Vagina (tissue), 2 donors: ENCODE measurements at places on chromosomes 6 and 20.

GRCh38 chr6:44621846-44622245, 234.3 kb downstream of the CDC5L start:
- no peaks in the 10 kb centered on the region for H3K27me3 ChIP-seq
- DNase-seq, result no peak
- no peak overlapping the region for H3K27ac ChIP-seq
- no peaks in the 10 kb centered on the region for H3K4me1 ChIP-seq

GRCh38 chr6:150606168-150606591, 6.5 kb downstream of the PLEKHG1 start:
- no peaks in the 10 kb centered on the region for H3K36me3 ChIP-seq
- no peaks in the 10 kb centered on the region for H3K27me3 ChIP-seq
- no peak overlapping the region for H3K27ac ChIP-seq
- H3K4me1 ChIP-seq, result peaks cover 13% of the 10 kb centered on the region
- no peak for DNase-seq
- H3K4me3 ChIP-seq, result no peak overlapping the region

GRCh38 chr6:39904946-39905639, 29.2 kb downstream of the MOCS1 start:
- no peak overlapping the region for H3K4me3 ChIP-seq
- H3K36me3 ChIP-seq, result no peaks in the 10 kb centered on the region
- H3K4me1 ChIP-seq, result no peaks in the 10 kb centered on the region
- no peak for DNase-seq

- no peaks in the 10 kb centered on the region for H3K36me3 ChIP-seq
- no peak for DNase-seq
- H3K27ac ChIP-seq, result peak within 1 kb of the TSS; percentile 71
- no peaks in the 10 kb centered on the region for H3K27me3 ChIP-seq
Observed at GRCh38 chr6:35297601-35298481, at the start of gene DEF6. Gene DEF6, plus strand, starts transcription at chr6:35297818. Its CDS starts 39 bp downstream, at chr6:35297857.

GRCh38 chr6:14728396-14729024, 517.4 kb upstream of the JARID2 start:
- H3K27me3 ChIP-seq, result no peaks in the 10 kb centered on the region
- no peak overlapping the region for H3K4me3 ChIP-seq
- peak overlapping the region; percentile 32 for H3K27ac ChIP-seq
- no peaks in the 10 kb centered on the region for H3K36me3 ChIP-seq
- no peak for DNase-seq

GRCh38 chr6:63660757-63661156, 25.2 kb downstream of the PHF3 start:
- no peak for DNase-seq
- no peaks in the 10 kb centered on the region for H3K27me3 ChIP-seq
- no peak overlapping the region for H3K4me3 ChIP-seq
- no peak overlapping the region for H3K27ac ChIP-seq
- H3K36me3 ChIP-seq, result no peaks in the 10 kb centered on the region

DNA sequence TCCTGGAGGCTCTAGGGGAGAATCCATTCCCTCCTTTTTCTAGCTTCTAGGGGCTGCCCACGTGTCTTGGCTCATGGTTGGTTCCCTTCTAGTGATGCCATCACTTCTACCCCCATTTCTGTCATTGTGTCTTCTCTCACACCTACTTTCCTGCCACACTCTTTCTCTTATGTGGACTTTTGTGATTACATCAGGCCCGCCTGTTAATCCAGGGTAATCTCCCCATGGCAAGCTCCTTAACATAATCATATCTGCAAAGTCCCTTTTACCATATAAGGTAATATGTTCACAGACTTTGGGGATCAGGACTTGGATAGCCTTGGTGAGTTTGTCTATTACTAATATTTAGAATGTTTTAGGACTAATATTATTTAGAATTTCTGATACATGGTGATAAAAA, 111.9 kb downstream of the DNAH8 start:
- no peak for DNase-seq
- no peak overlapping the region for H3K27ac ChIP-seq
- H3K27me3 ChIP-seq, result no peaks in the 10 kb centered on the region
- H3K36me3 ChIP-seq, result no peaks in the 10 kb centered on the region
- no peaks in the 10 kb centered on the region for H3K4me1 ChIP-seq
- no peak overlapping the region for H3K4me3 ChIP-seq

- no peak overlapping the region for H3K4me3 ChIP-seq
- no peaks in the 10 kb centered on the region for H3K36me3 ChIP-seq
Observed at GRCh38 chr20:38685271-38685670, 39.0 kb upstream of the SLC32A1 start.

GRCh38 chr6:129513471-129513870, 196.5 kb downstream of the ARHGAP18 start:
- H3K27ac ChIP-seq, result no peak overlapping the region
- H3K4me1 ChIP-seq, result no peaks in the 10 kb centered on the region

GRCh38 chr6:31473780-31474761, 23.9 kb upstream of the MICB start:
- no peak overlapping the region for H3K27ac ChIP-seq
- peaks cover 6% of the 10 kb centered on the region for H3K4me1 ChIP-seq
